Esophagus muscularis mucosa (tissue), 4 donors: ENCODE measurements at places on chromosomes 13 and 19. TPM values are rescaled to one million over a fixed set of nuclear protein-coding genes. Genes with fewer than 3 reads are reported as not detected.

The FAM124A gene
- 30.3 TPM for total RNA-seq

The CBARP gene
- 0.99 TPM for total RNA-seq

The CLIP3 gene
- 39.9 TPM for total RNA-seq

The BEST2 gene
- total RNA-seq = not detected

The KIR2DL3 gene
- total RNA-seq = not detected

The KIR3DL2 gene
- total RNA-seq = not detected
